ENCODE measurements at places on chromosomes 4 and X.

GRCh38 chrX:9832811-9833210, 46.6 kb downstream of the SHROOM2 start:
- DNase-seq = no peak

DNA sequence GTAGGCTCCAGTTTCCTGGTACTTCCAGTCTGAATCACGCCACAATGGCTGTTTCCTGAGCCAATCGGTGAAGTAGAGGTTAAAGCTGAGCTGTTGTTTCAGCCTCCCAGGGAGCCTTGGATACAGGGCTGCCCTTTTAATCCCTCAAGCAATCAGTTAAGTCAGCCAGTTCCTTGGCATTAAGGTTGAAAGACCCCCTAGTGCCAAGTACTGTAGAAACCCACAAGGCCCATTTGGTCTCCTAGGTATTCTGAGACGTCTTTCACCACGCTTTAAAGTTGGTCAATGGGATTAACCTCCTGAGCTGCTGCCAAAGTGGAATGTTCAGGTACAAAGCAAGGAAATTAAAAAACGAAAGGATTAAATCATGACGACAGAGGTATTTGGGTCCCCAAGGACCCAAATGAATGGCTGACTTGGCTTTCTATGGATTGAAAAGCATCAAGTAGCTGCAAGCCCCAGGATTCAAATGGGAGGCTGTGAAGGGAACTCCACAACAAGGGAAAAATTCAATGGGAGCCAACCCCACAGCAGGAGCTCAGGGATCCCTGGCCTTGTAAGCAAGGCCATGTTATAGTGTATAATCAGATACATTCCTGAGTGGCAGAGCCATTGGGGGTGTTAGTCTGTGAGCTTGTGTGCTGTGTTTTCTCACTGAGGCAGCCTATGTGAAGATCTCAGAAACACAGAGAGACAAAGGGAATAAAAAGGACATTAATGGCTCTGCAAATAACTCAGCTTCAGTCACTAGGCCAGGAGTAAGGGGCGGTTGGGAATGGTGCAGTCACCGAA, 86.0 kb downstream of the ATG4A start:
- DNase-seq = no peak

DNA sequence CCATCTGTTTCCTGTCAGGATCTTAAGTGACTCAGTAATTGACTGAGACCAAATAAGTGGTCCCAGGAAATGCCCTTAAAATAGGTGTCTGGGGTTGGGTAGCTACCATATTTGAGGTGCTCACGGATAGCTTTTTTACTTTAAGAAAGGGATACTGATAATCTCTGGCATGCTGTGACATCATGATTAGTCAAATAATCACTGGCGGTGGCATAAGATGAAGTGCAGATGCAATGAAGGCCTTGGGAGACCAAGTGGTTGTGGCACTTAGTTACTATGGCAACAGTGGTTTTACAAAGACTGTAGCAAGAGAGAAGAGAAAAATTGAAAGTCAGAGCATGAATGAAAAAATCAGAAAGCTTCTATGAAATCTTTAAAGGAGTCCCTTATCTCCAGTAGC, 114.5 kb upstream of the SLIT2 start:
- no peak for DNase-seq

DNA sequence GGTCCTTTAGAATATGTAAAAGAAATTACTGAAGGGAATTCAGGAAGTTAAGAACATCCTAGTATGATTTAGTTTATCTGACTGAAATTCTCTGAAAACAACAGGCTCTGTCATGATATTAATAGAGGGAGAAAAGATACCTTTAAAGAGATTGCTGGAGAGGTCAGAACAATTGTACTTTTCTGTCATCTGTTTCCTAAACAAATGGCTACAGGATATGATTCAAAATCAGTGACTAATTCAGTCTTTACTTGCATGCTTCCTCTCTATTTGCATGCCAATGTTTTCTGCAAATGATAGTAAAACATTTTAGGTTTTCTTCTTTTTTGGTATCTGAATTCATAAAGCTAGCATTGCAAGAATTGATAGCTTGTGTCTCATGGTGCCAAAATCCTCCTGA, 616.7 kb upstream of the PCDH7 start:
- no peak for DNase-seq

- DNase-seq = no peak
These were observed 889.9 kb upstream of the INTU start for GRCh38 chr4:126742885-126743284.

DNA sequence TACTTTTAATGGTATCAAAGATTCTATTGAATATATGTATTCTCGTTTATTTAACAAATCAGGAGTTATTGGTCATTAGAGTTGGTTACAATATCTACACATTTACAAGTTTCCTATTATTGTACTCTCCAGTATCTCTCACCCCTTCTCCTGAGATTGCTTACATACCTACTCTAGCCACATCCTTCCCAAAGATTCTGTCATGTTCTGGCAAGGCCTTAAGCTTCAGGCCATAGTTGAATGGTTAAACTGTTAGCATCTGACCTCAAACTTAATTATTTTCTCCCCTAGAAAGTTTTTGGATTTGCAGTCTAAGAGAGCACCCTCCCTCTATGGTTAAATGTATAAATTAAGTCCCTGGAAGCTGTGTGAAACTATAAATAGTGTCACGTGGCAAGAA, 784.2 kb downstream of the GLUD2 start:
- DNase-seq = no peak

DNA sequence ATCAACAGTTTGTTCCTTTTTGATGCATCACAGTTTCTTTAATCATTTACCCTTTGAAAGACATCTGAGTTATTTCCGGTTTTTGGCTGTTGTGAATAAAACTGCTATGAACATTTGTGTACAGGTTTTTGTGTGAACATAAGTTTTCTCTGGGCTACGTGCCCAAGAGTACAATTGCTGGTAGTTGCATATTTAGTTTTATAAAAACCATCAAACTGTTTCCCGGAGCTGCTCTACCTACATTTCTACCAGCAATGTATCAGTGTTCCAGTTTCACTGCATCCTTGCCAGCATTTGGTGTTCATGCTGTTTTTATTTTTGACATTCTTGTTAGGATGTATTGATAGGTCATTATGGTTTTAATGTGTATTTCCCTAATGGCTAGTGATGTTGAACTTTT, 17.3 kb downstream of the KDM6A start:
- DNase-seq = no peak

DNA sequence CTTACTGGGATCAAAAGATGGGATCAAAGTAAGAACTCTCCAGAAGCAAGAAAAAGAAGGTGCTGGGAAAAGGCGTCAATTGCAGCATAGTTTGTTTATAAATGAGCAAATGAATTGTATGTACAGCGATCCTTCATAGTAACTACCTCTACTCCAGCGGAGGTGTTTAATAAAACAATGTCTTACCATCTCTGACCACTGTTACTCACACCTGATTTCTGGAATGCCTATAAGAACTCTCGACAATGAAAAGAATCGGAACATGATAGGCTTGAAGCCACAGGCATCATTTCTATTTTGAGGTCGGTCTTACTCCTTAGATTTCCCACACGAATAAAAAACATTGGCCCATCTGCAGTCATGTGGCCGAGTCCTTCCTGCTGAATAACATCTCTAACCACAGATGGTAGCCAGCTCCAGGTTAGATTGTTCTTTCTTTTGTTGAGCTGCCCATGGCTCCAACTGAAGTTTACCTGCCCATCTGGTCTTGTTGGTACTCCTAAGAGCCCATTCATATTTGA, 67.6 kb downstream of the CLDN34 start:
- no peak for DNase-seq

DNA sequence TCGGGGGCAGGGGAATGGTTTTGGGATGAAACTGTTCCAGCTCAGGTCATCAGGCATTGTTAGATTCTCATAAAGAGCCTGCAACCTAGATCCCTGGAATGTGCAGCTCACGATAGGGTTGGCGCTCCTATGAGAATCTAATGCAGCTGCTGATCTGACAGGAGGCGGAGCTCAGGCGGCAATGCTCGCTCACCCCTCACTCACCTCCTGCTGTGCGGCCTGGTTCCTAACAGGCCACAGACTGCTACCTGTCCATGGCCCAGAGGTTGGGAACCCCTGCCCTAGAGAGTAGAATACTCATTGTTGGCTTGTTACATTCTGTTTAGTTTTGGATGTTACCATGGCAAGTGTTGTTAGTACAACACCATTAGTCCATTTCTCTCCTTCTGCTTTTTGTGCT, 40.8 kb upstream of the STX18 start:
- no peak for DNase-seq

DNA sequence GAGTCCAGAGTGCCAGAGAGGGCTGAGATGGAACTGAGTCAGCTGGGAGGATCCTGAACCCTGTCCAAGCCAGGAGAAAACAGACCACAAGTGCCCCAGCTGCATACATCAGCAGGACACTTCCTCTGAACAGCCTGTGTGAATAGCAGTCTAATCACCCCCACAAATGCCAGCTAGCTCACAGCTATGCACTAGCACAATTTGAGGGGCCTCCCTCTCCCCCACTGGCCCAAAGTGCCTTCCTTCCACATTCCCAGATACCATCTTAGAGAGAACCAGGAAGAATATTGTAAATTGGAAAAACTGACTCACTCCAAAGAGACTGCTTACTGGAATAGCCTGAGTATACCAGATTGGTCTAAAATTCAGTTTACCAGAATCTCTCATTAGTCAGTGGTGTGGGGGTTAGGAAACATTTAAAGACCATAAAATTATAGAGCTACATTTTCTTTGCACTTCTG, 292.6 kb upstream of the KLF3 start:
- no peak for DNase-seq

DNA sequence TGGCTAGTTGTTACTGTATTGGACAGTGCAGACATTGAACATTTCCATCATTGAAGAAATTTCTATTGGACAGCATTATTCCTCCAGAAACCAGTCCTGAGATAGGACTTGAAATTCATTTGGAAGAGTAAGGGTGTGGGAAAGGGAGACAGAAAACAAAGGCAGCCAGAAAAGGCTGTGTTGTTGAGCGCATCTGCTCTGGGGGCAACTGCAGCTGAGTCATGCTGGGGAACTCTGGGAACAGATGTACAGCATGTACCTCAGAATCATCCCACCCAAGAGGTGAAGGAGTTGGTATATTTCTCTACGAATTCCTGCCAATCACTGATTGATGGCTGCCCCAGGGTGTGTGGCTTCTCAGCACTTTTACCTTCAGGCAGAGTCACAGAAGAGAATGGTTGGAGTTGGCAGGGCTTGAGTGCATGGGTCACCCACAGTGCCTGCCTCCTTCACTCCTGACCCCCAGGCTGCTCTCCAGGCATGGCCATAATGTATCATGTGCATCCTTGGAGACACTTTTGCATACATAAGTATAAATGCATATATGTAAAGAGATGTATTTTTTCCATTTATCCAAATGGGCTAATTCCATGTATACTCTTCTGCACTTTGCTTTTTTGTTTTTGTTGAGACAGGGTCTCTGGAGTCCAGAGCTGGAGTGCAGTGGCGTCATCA, 39.4 kb downstream of the GEMIN8 start:
- no peak for DNase-seq

- no peak for DNase-seq
These were observed 225.2 kb upstream of the PPARGC1A start for GRCh38 chr4:24114919-24115500.

Measured in anterior cingulate cortex (tissue), 58 donors.